CD4-positive, alpha-beta T cell treated with Interleukin-15 for 1 hour (primary cell): ENCODE measurements at places on chromosomes 11 and 22.

GRCh38 chr11:92489826-92490399, 265.3 kb downstream of the FAT3 start:
- no peak for DNase-seq

- no peak for DNase-seq
Measured at GRCh38 chr11:563812-564578, 3.2 kb downstream of the RASSF7 start.

DNA sequence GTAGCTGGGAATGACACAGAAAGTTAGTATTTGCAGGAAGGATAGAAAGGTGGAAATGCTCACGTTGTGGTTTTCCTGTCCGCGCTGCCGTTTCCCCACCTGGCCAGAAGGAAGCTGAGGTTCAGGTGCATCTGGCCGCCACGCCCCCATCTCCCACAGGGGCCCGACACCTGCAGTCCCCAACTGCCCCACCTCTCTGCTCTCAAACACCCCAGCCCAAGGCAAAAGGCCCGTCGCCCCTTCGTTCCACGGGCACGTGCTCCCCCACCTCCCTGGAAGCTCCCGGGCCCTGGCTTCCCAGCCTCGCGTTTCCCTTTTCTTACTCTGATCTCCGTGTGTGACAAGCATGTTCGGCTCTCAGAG, 985.1 kb downstream of the BRD1 start:
- DNase-seq: no peak

GRCh38 chr11:47538741-47539565, 14.0 kb downstream of the CELF1 start:
- DNase-seq: no peak

GRCh38 chr11:117281159-117281558, 10.0 kb upstream of the BACE1-AS start:
- DNase-seq: no peak

DNA sequence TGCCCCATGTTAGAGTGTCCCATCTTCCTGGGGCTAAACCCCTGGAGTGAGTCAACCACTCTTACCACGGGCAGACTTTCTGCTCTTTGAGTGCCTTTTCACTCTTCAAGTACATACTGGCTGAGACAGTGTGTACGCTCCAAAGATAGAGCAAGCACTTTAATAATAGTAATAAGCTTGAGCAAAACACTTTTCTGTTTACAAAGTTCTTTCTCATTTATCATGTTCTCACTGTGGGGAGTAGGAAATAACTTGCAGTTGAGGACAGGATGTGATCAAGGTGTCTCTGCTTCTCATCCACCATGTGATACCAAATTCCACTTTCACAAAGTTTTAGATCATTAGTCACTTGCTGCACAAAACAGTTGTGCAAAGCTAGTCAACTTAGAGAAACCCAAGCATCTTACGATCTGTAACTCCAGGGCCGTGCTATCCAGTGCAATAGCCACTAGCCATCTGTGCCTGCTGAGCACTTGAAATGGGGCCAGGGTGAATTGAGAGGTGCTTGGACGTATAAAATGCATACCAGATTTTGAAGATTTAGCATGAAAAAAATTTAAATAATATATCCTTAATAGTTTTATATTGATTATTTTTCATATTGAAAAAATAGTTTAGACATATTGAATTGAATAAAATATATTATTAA, 135.3 kb downstream of the KIF18A start:
- DNase-seq: no peak

- DNase-seq: peak; percentile 58
Measured at GRCh38 chr22:18024276-18024939, at the start of gene MICAL3. TSS of gene MICAL3 (minus strand) at chr22:18024561. CDS start at chr22:17906812, 117,749 bp downstream.

DNA sequence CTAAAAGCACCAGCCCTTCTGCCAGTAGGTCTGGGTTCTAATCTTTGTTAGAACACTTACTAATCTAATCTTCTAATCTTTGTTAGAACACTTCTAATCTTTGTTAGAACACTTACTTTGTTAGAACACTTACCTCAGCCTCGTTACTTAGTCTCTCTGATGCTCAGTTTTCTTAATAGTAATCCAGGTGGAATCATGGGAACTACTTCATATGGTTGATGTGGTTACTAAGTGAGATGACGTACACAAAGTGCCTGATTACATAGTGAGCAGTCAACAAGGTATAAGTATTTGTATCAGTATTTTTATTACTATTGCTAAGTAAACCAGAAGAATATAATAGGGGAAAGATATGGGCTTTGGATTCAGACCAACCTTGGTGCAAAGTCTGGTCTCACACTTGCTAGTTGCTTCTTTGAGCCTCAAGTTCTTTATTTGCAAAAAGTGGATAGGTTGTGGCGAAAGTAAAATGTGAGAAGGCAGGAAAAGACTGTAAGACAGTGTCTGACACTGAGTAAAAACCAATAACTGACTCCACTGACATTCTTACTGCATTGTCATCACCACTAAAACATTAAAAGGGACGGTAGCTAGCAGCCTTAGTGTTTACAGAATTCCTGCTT, 83.7 kb downstream of the TRAF6 start:
- DNase-seq: no peak

DNA sequence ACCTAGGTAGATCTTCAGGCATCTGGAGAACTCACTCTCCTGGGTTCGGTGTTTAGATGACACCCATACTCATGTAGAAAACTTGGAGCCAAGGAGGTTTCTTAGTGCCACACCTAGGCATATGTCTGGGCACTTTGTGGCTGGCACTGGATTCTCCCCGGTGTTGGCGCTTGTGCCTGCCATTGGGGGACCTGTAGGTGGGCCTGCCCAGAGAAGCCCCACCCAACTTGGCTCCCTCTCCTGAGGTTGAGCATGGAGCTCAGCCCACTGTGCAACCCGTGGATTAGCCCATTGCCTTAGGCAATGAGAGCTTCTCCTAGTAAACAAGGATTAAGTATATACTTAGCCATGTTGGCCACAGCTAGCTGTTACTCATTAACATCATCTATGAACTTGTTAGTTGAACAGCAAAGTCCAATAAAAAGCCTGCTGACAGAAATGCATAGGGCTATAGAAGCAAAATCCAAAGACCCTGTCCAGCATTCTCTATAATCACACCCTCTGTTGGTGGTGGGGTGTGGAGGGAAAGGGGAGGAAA, 335.5 kb upstream of the CHORDC1 start:
- no peak for DNase-seq

DNA sequence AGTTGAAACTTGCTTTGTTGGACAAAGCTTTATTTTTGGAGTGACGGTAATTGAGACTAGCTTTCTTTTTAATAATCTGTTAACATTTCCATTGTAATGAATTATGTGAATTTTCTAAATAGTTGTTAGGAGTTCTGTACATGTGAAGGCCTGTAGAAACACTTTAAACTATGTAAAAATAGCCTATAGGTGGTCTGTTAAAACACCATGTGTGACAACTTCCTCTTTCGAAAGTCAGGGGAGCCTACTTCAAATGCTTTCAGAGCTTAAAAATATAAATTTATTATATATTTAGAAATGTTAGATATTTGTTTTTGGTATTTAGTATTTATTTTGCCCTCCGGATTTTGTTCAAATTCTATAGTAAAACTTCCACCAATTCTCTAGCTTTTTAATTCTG, 28.7 kb downstream of the DDIAS start:
- no peak for DNase-seq

GRCh38 chr11:62419943-62420342, 1.1 kb downstream of the SCGB1A1 start:
- no peak for DNase-seq
